Hippocampal formation (tissue), 2 donors: ENCODE measurements at places on chromosomes 5 and 9.

DNA sequence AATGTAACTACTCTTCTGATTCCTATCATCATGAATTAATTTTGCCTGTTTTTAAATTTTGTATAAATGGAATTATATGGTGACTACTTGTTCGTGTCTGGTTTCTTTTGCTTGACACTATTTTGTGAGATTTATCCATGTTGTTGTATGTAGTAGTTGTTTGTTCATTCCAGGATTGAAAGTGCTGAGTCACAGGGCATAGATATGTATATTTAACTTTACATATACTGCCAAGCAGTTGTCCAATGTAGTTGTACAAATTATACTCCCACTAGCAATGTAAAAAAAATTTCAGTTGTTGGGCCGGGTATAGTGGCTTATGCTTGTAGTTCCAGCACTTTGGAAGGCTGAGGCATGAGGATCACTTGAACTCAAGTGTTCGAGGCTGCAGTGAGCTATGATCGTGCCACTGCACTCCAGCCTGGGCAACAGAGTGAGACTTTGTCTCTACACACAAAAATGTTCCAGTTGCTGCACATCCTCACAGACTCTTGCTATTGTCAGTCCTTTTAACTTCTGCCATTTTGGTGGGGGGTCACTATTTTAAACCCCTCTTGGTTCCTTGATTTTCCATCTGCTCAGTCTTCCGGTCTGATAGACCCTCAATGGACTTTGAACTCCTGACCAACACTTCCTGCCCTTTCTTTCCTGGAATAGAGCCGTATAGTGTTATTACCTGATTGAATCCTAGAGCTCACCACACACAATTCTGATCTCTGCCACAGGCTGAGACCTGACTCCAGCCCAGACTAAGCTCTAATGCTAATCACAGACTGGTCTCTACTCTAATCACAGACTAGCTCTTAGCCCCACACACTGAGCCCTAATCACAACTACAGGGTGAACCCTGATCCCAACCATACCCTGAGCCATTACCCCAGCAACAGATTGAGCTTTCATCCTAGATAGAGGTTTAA is 69.3 kb upstream of the MELK start:
- no peak for DNase-seq

- DNase-seq = no peak
Observed at GRCh38 chr5:61635271-61635670, 303.2 kb downstream of the ZSWIM6 start.

GRCh38 chr5:103389846-103390245 is 131.3 kb downstream of the MACIR start:
- no peak for DNase-seq

DNA sequence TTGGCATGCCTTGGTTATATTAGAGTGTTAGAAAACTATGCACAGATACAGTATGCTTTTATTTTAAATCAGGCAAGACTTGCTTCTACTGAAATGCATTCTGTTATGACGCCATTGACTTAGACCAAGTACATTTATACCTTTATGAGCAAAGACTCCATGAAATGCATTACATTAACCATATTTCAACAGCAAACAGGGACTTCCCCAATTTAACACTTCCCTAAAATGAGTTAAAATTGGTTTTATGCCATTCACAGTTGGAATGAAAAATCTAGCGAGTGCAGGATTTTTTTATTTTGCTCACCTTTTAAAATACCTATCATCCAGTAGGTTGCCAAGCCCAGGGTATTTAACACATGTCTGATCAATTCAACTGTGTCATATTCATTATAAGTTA is 272.1 kb upstream of the IZUMO3 start:
- no peak for DNase-seq

- DNase-seq = no peak
Observed at GRCh38 chr5:54804521-54804920, 180.9 kb downstream of the ESM1 start.

- DNase-seq = no peak
Observed at GRCh38 chr9:120755044-120755443, 38.2 kb downstream of the FBXW2 start.

- DNase-seq = no peak
Observed at GRCh38 chr9:5263351-5264218, 32.4 kb downstream of the INSL4 start.

DNA sequence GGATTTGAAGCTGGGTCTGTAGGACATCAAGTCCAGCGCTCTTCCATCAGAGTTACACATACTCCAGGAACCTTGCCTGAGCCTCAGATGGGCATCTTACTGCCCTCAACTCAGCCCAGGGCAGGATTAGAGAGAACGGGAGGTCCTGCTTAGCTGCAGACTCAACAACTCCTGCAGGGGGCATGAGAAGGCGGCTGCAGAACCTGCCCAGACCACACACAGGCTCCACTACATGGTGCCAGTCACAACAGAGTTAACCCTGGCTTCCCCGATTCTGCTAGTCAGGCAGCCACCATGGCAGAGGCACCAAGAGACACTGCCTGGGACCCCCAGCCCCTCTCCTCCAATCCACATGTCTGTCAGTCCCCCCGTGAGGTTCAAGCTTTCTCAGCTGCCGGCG is 23.9 kb upstream of the CPLX2 start:
- no peak for DNase-seq

GRCh38 chr9:137273611-137274320 is 3.8 kb upstream of the TOR4A start:
- no peak for DNase-seq

DNA sequence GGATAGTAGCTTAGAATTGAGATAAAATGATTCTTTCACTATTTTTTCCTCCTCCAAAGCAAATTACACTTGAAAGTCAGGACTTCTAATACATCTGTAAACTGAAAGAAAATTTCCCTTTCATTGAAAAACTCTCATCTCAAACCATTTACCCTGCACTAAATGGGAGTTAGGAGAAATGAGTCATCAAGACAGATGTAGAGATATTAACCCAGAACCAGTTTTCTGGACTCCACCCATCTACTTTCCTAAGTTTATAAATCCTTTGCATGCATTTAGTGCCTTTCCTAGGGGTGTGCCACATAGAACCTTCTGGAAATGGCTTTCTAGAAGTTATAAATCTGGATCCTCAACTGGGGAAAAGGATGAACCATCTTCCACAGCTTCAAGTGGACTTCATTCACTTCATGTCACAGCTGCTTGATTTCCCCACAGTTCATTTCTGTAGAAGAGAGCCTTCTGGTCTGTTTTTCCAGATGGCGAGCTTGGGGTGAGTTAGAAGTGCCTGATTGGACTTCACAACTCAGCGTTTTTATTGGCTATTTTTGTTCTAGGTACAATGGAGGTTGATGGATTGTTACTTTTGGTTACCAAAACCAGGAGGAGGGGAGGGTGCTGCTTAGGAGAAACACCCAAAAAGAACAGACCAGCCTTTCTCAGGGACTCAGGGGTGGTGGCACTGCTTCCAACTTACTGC is 72.5 kb upstream of the GPR151 start:
- DNase-seq = no peak

- DNase-seq = no peak
Observed at GRCh38 chr9:13485068-13485596, 205.6 kb upstream of the MPDZ start.

- DNase-seq = peak; percentile 12
Observed at GRCh38 chr9:12702160-12702758, 9.1 kb downstream of the TYRP1 start.

DNA sequence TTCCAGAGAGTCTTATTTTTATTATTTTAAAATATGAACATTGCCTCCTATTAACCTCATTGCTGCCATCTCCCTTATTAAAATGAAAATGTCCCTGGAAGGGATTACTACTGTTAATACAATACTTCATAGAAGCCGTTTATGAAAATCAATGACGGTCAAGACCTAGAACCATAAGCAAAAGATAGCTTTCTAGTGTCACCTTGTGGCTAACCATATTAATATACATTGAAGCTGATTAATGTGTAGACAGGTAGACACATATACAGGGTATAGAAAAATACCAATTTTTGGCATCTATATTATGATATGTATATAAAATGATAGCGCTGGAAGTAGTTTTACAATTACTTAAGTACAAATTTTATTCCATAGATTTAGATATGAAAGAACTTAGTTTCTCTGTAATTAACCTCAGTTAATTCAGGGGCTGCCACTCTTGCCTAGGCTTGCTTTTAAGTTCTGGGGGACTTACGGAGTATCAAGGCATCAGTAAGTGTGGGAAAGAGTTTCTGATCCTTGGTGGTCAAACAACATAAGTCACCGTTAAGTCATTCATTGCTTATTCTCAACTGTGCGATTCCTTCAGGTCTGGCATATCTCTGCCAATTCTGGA is 2.5 kb upstream of the YTHDC2 start:
- DNase-seq = peak; percentile 24

- DNase-seq = no peak
Observed at GRCh38 chr5:65506961-65507360, 25.2 kb upstream of the ADAMTS6 start.

DNA sequence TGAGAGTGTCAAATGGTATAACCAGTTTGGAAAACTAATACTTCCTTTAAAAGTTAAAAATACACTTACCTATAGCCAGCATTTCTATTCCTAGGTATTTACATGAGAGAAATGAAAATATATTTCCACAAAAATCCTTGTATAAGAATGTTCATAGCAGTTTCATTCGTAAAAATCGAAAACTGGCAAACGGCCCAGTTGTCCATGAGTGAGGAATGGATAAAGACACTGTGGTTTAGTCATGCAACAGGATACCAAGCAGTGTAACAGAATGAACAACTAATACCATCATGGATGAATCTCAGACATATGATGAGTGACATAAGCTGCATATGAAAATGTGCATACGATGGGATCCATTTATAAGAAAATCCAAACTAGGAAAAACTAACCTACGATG is 136.7 kb downstream of the MACROH2A1 start:
- no peak for DNase-seq

- DNase-seq = no peak
Observed at GRCh38 chr9:3848445-3849114, 322.8 kb upstream of the RFX3 start.

DNA sequence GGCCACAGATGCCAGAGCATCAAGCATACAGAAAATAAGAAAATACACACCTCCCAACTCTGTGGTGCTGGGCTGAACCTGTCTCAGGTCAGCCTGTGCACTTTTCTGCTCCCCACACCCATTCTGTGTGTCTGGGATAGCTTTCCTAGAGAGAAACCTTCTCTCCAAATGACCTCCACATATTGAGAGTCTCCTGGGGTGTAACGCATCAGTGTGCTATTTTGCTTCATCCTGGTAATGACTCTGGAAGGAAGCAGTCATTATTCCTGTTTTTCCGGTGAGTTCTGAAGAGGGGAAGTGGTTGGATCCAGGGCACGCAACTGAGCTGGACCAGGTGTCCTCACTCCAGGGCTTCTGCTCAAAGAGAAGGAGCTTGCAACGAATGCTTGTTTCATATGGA is 73.2 kb upstream of the SH3PXD2B start:
- DNase-seq = no peak

DNA sequence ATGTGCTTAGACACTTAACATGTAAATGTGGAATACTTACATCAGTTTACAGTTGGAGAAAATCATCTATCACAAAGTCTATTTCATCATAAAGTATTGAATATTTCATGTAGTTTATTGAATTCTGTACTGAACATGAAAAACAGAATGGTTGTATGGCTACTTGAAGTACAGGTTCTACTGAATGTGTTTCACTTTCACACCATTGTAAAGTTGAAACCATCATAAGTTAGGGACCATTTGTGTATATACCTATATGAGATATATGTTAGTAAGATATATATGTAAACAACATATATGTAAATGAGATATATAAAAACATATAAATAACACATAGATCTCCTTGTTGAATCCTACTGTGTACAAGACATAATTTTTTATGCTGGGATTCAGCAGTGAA is 63.0 kb upstream of the TAF11L2 start:
- DNase-seq = no peak
